ENCODE measurements at places on chromosomes 1 and 21.

GRCh38 chr1:88985692-88986091 is 6.7 kb downstream of the KYAT3 start:
- no peak for DNase-seq

- DNase-seq, result no peak
These were observed 12.9 kb downstream of the C8A start for GRCh38 chr1:56867491-56867890.

DNA sequence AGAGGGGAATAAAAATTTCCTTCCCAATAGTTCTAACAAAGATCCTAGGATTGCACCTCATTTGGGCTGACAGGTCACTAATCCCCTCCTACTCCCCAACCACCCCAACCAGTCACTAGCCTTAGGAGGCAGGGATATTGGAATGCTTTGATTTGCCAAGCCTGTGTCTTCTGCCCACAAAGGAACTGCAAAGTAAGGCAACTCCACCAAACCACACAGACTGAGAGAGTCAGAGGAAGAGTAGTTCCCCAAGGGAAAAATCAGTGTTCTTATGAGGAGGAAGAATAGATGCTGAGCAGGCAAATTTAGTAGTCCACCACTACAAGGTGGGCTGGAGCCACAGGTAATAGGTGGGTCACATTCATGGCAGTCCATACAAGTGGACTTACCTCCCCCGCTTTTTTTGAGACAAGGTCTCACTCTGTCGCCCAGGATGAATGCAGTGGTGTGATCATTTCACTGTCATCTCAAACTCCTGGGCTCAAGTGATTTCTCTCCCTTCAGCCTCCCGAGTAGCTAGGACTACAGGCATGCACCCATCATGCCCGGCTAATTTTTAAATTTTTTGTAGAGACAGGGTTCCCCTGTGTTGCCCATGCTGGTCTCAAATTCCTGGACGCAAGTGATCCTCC is 3.7 kb upstream of the TMEM39B start:
- no peak for DNase-seq

- no peak for DNase-seq
These were observed 126.2 kb downstream of the FGGY start for GRCh38 chr1:59422921-59423575.

GRCh38 chr1:224565186-224565585 is 50.9 kb upstream of the CNIH3 start:
- DNase-seq, result no peak

DNA sequence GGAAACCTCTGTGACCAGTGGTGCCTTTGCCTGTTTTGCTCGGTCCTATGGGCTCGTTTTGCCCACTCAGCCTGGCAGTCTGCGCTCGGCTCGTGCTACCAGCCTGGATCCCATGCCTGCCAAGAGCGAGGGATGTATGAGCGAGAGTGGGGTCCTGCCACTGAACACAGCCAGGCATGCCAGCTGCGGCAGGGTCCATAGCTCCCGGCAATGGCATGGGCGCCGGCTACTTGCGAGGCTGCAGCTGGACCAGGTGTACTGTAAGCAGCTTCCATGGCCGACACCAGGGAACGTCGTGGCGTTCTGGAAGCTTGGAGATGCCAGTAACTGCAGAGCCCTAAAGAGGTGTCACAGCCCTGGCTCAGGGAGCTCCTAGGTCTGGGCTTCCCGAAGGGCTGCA is 22.4 kb upstream of the TGFB2 start:
- DNase-seq, result no peak

GRCh38 chr21:29187944-29188343 is 57.5 kb downstream of the MAP3K7CL start:
- DNase-seq, result no peak

GRCh38 chr1:39959651-39960333 is 4.8 kb downstream of the MFSD2A start:
- DNase-seq, result no peak

DNA sequence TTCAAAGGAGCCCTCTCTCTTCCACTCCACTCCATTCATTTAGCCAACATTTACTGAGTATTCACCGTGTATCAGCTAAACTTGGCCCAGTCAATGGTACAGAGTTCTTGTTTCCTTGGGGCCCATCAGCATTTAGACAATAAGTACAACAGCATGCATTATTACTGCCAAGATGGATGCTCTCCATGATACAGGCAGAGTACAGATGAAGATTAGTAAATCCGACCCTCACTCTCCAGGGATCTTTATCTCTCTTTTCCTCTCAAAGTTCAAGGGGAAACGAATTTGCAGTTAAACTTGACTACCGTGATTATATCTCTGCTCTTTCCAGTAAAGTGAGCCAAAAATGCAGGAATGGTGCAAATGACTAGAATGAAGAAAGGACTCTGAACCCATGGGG is 184.6 kb upstream of the DUSP10 start:
- no peak for DNase-seq

- DNase-seq, result no peak
These were observed 66.4 kb downstream of the DDAH1 start for GRCh38 chr1:85398391-85399064.

GRCh38 chr1:94105957-94106529 is 14.9 kb downstream of the ABCA4 start:
- DNase-seq, result no peak

- no peak for DNase-seq
These were observed 101.4 kb upstream of the KCNK1 start for GRCh38 chr1:233512538-233512937.

DNA sequence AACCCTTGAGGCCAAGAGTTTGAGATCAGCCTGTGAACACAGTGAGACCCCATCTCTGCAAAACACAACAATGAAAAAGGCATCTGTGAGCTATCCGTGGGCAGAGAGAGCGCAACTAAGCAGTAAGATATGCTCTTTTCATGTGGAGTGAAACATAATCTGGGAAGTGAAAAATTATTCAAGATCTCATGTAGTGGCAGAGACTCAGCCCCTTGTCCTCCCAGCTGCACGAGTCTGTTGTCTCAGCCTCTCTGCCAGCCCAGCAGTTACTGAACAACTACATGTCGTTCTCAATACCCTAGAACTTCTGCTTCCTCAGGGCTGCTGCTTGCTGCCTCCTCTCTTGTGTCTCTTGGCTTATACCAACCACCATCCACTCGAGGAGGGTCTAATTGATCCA is 61.3 kb upstream of the WDR26 start:
- DNase-seq, result no peak

DNA sequence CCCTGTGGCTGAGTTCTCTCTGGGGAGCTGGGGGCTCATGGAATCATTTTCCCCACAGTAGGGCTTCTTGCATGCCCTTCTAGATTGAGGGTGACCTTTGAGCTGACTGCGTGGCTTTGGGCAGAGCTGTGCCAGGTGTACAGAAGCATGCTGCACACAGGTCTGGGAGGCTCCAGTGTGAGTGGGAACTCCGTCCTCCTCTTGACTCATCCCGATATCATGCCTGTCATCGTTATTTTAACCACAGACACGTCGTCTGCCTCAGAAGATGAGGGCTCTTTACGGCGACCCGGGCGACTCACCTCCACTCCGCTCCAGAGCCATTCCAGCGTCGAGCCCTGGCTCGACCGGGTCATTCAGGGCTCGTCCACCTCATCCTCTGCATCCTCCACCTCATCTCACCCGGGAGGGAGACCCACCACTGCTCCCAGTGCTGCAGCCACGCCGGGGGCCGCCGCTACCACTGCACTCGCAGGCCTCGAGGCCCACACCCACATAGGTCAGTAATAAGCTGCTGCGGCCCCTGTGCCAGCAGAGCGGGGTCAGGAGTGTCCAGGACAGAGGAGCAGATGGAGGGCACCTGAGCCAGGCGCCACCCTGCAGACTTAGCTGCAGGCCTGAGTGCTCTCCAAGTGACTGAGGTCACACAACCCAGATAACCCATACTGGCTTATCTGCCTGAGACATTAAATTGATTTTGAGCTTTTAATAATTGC is 39.8 kb downstream of the DIP2A start:
- DNase-seq, result no peak
